ENCODE measurements at places on chromosomes 2 and 18.

- no peak for DNase-seq
These were observed 27.2 kb downstream of the OXER1 start for GRCh38 chr2:42736598-42737322.

- DNase-seq, result no peak
These were observed 40.6 kb downstream of the ZRANB3 start for GRCh38 chr2:135490376-135490775.

GRCh38 chr2:71748227-71748626 lies 294.9 kb downstream of the DYSF start:
- no peak for DNase-seq

- DNase-seq, result no peak
These were observed 141.2 kb downstream of the IKZF2 start for GRCh38 chr2:213010106-213010779.

DNA sequence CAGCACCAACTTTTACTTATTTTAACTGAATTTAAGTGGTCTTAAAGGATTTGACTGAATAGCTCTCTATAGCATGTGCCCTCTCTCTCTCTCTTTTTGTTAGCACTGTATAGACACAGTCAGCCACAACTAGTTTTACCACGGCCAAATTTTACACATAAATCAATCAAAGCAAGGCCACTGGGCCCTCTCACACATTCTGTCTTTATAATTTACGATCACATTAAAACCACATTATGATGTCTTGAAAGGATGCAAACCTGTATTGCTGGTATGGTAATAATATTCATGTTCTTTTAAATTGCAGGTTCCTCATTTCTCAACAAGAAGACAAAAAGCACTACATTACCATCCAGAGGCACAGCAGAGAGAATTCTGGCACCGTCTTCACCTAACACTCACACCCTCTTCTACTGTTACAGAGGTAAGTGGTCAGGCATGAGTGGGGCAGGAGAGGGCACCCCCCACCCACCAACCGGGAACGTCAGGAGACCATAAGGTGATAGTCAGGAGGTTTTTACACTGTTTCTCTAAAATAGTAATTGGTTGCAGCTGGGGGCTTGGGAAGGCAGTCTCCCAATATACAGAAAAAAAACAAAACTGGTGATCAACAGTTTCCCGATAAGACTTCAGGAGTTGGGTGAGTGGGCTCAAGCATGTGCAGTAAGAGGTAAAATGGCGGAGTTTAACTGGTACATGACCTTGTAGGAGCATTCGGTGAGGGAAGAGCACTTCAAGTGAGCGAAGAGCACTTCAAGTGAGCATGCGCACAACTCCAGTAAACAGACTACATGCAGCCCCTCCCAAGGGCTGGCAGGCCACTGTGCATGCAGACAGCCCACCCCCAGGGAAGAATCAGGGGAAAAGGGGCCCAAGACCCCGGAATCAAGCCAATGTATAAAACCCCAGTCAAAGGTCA lies 296.7 kb downstream of the PIEZO2 start:
- DNase-seq, result no peak

DNA sequence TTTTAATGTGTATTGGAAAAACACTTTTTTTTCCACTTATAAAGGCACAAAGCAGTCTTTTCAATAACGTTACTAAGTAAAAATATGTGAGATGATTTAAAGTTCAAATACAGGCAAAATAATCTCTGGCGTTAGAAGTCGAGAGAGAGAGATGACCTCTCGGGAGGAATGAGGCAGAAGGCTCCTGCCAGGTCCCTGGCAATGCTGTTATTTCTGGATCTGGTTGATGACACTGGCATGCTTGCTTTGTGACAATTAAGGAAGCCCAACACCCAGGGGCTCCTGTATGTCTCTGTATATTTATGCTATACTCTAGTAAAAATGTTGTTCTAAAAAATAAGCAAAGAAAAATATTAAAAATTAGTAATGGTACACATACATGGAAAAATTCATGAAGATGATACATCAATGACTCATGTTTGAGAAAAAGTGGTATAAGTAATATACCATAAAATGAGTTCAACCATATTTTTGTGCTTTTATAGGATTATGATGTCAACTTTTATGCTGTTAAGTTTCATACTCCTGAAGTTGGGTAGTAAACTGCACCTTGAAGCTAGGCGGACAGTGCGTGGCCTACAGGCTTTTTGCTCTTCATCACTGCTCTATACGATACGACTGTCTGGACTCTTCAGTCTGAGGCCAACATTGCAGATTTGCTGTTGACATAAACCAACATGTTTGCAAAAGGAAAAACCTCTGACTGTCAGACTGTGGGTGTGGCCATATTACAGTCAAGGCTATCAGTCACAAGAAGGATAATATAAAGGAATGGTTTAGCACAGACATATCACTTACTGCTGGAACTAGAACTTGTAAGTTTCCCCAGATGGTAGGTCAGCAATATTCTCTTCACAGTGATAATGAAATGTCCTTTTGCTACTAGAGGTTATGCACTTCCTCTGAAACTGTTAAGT lies 19.8 kb downstream of the VPS4B start:
- DNase-seq, result no peak

- no peak for DNase-seq
These were observed 16.2 kb downstream of the CCDC88A start for GRCh38 chr2:55403256-55403998.

DNA sequence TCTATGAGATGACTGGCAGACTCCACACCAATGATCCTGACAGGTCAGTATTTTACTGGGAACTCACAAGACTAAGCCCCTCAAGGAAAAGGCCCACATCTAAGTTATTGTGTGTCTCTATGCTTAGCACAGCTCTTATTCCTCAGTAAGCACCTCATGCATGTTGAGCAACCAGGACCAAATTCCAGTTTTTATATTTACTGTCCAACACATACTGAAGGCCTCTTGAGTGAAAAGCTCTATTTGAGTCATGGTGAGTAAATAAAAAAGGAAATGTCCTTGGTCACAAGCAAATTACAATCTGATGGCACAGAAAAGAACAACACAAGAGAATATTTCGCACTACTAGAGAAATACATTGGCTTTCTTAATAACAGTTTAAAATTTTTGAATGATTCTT lies 87.9 kb upstream of the ETAA1 start:
- DNase-seq, result no peak

- no peak for DNase-seq
These were observed 175.7 kb downstream of the TGIF1 start for GRCh38 chr18:3625742-3626091.

- DNase-seq, result peak; percentile 4
These were observed 36.4 kb downstream of the FLACC1 start for GRCh38 chr2:201320701-201321100.

GRCh38 chr2:21910832-21911507 lies 787.2 kb downstream of the TDRD15 start:
- DNase-seq, result no peak

DNA sequence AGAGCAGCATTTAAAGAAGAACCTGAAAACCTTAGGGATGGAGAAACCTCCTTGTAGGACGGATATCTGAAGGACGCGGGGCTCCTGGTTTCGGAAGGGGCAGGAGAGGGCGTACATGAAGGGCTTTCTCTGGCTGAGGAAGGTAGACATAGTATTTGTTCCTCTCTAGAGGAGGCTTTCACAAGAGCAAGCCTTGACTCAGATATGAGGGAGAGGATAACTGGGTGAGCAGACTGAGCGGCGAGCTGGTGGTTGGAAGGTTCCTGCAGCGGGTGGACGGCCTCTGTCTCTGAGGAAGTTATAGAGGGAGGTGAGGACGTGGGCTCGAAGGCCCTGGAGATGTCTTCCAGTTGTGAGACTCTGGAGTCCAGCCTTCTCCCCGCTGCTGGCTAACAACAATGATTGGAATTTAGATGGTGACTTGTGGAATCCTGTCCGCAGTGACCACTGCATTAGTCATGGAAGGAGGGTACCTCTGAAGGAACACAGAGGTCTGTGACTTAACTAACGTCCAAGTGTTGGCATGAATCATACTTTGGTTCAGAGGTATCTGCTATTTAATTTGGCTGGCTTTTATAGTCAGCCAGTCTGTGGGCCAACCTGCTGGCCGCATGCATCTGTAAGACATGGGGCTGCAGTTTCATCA lies 80.9 kb downstream of the ASAP2 start:
- no peak for DNase-seq

GRCh38 chr2:73903313-73903712 lies 10.5 kb downstream of the ACTG2 start:
- no peak for DNase-seq

- no peak for DNase-seq
These were observed 110.4 kb upstream of the FOSL2 start for GRCh38 chr2:28282248-28282647.

DNA sequence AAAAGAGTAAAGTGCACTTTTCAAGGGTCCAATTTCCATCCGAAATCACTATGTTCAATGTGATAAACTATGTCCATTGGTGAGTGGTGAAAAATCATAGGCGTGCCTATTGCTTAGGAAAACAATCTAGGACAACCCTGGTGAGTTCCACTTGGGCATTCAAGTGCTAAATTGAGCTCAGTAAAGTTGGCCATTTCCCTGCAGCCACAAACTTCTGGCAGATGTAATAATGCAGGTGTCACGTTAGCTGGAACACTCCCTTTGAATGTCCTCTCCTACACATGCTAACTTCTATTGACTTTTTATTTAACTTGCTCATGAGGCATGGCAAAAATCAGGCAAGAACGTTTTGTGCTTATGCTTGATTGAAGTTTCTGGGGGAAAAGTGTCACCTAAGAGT lies 67.1 kb downstream of the CPS1 start:
- DNase-seq, result peak; percentile 33

DNA sequence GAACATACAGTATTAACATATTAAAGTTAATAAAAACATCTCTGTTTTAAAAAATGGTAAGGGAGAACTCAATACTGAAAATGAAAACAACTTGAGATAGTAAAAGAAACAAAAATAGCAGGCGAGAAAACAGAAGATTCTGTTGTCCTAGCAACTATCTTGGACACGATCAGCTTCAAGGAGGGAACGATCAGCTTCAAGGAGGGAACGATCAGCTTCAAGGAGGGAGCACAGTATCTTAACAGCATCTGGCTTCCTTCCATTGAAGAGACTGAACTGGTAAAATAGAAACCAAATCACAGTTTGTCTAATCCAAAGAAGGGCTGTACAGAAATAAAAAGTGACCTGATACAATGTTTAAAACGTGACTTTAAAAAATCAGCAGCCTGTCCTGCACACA lies 51.8 kb downstream of the NDUFA10 start:
- DNase-seq, result no peak

DNA sequence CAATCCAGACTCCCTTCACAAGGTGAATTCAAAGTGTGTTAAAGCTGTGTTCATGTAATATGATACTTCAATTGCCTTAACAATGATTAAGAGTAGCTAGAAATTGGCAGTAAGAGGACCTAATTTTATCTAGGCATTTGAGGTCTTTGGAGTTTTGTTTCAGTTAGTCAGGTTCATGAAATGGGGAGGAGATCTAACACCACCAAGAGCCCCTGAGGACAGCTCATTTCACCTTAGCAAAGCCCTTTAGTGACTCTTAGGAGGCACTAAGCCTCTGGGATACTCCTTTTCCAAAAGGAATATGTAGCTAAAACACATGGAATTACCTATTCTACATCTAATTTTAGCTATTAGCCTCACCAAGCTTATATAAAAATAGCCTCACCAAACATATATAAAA lies 716.5 kb upstream of the RAB6C start:
- peak; percentile 35 for DNase-seq
